ENCODE measurements at places on chromosomes 2 and 18.

GRCh38 chr18:69617888-69618287 is 217.2 kb downstream of the DOK6 start:
- no peak for DNase-seq

DNA sequence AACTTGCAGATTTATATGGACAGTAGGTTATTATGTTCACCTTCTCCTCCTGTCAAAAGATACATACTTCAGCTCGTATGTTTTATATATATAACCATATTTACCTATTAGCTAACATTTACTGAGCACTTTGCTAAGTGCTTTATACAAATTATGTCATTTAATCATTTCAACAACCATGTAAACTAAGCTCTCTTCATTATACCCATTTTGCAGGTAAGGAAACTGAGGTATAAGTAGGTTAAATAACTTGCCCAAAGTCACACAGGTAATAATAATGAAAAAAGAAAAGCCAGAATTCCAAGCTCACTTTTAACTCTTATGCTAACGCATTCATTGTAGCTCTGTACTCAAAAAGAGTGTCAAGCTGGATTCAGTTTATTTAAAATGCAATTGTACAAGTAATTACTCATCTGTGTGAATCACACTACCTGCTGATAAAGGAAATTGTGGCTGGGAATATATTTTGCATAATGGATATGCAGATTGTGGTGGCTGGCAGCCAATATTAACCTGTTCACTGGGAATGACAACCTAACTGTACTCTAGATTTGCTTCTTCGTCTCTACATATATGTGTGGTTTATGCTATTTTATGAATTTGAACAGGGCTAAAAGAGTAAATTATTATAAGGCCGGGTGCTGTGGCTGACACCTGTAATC is 20.6 kb downstream of the SLC16A14 start:
- DNase-seq = no peak

GRCh38 chr2:18435426-18436037 is 124.9 kb downstream of the RDH14 start:
- DNase-seq = peak; percentile 8

DNA sequence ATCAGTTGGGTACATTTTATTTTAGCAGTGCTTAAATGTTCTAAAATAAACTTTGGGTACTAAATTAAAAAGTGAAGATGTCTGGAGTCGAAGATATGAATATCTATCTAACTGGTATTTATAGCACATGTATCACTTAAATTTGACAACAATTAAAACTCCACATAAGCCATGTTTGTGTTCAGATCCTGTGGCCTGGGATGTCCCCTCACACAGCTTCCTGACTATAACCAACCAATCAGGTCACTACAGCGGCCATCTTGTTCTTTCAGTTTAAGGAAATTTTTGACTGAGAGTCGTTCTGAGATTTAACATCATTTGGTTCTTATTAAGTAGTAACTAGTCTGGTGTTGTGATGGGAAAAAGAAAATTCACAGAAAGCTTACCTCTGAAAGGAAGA is 170.7 kb upstream of the NRP2 start:
- DNase-seq = no peak

- DNase-seq = no peak
Measured at GRCh38 chr2:158750458-158751125, 44.5 kb upstream of the DAPL1 start.

GRCh38 chr2:144505245-144505831 is 14.6 kb downstream of the ZEB2 start:
- peak; percentile 21 for DNase-seq

GRCh38 chr2:24050041-24050979 is 769 bp downstream of the FKBP1B start:
- peak; percentile 31 for DNase-seq
